Activated naive CD4-positive, alpha-beta T cell treated with anti-CD3 and anti-CD28 coated beads, Interleukin-2, amount 50 U/mL, for 72 hours (primary cell): ENCODE measurements at places on chromosomes 5 and 9. TPM values are rescaled to one million over a fixed set of nuclear protein-coding genes. Genes with fewer than 3 reads are reported as not detected.

GRCh38 chr5:36383942-36384341 is 82.2 kb upstream of the RANBP3L start:
- DNase-seq, result no peak

- no peak for DNase-seq
These were observed 22.7 kb upstream of the QSOX2 start for GRCh38 chr9:136268318-136268717.

- DNase-seq, result no peak
These were observed 616.3 kb upstream of the KLF4 start for GRCh38 chr9:108105885-108106284.

Gene PRKACG
- total RNA-seq, result not detected

DNA sequence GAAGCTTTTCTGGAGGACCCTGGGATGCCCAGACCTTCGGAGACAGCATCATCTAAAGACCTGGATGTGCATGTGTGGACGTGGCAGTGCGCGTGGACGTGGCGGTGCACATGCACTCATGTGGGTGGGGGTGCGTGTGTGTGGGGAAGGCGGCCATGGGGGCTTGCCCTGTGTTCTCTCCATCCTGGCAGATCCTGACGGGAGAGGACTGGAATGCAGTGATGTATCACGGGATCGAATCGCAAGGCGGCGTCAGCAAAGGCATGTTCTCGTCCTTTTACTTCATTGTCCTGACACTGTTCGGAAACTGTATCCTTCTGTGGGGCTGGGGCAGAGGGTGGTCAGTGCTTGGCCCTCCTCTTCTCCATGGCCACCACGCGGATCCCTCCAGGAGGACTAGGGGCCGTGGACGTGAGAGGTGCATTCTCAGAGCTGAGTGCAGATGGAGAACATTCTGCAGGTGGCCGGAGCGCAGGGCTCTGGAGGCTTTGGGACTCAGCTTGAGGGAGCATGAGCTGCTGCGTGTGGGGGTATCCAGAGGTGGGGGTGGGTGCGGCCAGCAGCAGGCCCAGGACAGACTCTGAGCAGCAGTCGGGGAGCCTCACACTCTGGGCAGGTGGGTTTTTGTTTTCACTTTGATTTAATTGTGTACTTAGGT is 129.1 kb downstream of the CACNA1B start:
- no peak for DNase-seq

DNA sequence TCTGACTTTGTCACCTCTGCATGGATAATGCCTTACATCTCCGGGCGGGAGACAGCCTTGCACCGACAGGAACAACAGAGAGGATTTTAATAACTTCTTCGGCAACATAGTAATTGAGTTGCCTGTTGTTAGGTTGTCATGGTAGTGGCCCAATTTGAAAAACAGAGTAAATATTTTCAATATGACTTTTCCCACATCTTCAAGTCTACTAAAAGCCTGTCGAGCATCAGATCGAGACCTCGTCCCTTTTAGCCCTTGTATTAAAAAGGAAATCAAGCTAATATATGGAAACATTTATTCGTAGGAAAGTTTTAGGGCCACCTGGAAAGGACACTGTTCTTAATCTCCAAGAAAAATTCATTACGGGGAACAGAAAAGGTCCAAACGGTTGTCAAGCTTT is 70.8 kb upstream of the FCN2 start:
- no peak for DNase-seq

Gene LRSAM1
- 20.1 TPM for total RNA-seq

Gene GRM6
- not detected for total RNA-seq

GRCh38 chr5:81971111-81971711 is 612 bp upstream of the ATG10 start:
- DNase-seq, result no peak

- DNase-seq, result no peak
These were observed 126.1 kb downstream of the GAS1 start for GRCh38 chr9:86821006-86821845.

Gene CXCL14
- not detected for total RNA-seq

Gene CMBL
- total RNA-seq, result 1.7 TPM

DNA sequence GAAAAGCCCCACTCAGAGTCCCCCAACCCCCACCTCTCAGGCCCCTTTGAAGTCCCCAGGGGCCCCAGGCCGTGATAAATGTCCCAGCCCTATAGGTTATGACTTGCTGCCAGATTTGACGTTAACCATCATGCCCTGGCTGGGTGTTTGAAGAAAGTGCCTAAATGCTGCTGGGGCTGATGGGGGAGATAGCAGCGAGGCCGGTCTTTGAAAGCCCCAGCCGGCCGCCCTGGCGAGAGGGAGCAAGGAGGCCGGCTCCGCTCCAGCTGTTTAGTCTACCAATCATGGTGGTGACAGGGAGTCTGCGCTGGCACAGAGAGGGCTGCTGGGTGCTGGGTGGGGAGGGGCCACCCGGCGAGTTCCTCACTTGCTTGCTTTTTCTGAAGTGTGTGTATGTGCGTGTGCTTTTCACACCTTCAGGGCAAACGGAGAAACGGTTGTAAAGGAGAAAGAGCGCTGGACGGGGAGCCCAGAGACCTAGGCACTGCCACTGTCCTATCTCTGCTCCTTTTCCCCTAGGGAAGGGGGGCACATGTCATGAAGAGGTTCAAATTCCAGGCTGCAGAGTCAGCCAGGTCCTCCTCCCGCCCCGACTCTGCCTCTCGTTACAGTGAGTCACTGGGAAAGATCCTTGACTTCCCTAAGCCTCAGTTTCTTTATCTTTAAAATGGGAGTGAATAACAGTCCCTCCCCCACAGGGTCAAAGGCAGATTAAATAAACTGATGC is 126.1 kb upstream of the HAND1 start:
- no peak for DNase-seq

- no peak for DNase-seq
These were observed 61.8 kb downstream of the NDFIP1 start for GRCh38 chr5:142170254-142170953.

DNA sequence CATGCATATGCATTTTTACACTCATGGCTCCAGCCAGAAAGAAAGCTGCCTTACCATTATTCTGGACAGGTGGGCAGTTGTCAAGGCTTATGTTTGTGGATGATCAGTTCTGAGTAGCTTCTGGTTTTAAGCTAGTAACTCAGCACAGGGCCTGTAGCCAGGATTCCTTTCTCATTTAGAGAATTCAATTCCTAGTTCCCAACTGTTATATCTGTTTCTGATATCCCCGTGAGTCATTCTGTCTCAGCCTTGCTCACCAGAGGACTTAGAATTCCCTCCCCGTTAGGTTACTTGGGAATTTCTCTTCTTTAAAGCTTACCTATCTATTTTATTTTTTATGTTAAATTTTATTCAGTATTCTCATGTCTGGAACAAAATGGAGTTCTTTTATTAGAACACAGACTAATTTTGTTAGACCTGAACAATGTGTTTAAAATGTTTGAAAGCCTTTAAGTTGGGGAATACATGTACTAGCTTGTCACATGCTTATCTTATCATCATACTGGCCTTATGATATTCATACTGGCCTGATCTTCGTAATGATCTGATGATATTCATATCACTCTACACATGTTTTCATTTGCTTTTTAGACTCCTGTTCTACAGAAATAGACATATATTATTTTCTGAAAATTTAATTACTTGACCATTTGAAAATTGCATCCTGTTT is 47.1 kb downstream of the CAST start:
- no peak for DNase-seq

DNA sequence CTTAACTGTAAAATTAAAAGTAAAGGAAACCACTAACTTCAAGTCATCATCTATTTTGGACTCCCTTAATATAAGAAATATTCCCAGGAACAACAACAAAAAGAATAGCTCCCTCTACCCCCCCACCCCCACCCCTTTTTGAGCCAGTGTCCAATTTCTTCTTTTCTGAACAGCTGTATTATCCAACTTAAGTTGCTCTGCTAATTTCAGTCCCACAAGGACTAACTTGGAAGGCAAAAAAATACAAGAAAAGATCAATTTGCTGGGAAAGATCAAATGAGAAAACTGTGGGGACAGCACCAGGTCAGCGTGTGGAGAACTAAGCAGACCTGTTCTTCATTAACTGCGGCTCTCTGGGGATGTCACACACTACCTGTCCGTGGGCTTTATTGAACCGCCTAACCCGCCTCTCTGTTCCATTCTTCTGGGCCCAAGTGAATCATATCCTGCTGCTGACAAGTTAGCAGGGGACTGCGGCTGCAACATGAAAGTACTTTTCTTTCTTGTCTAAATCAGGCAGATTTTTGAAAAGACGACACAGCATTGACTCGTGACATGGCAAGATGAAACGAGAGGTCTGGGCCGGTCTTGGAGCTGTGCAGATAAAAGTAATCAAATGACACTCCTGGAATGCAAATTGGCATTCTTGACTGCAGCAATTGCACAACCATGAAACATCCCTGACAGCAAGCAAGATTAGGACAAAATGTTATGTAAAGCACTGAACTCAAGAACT is 2.7 kb downstream of the BNC2 start:
- DNase-seq, result no peak

GRCh38 chr9:82423700-82424099 is 435.1 kb downstream of the SPATA31D1 start:
- DNase-seq, result no peak

DNA sequence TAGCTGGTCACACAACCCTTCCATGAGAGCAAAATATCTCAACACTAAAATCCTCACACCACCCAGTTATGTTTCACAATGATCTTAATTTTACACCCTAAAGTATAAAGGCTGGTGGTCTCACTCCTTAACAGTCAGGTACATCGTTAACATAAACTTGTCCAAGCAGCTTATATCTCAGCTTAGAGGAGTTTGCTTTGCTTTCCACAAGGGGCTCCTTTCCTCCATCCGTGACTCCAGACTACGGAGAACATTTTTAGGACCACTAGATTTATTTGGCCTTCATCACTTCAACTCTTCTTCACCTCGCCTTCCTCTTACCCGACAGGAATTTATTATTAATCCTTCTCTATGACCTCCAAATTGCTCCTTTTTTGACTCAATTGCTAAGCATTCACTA is 1014.1 kb upstream of the NUDT12 start:
- DNase-seq, result no peak

DNA sequence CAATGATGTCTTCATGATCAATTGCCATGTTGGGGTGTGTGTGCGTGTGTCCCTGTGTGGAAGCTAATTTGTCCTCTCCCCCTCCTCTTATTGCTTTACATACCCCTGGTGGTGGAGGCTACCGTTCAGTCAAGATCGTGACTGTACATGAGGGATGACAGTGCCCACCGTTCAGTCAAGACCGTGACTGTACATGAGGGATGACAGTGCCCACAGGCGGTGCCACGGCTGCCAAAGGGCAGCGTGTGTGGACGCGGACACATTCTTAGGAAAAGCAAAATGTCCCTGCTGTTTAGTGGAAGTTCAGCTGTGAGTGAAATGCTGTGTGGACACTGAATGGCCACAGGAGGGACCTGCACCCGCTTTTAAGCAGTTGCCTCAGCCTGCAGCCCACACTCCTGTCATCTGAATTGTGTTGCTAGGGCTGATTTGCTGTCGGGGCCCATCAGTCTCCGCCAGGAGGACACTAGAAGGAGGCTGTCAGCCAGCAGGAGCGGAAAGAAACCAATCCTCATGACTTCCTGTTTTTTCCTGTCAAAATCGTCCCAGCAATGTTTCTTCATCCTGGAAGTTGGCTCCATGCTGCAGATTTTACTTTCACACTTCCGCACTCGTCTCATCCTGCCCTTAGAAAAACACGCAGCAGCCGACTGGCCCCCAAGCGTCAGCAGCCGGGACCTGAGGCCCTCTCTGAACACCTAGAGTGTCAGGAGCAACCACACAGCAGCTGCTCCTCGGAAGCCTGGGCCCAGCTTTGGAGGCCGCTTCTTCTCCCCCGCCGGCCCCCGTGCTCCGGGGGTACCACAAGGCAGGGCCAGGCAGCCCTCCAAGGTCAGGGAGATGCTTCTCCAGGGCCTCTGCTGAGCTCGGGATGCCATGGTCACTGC is 9.1 kb downstream of the OR2V1 start:
- no peak for DNase-seq

Gene MSMP
- total RNA-seq, result not detected

Gene C5orf15
- 20.6 TPM for total RNA-seq

Gene TTC39B
- total RNA-seq, result 34.2 TPM

GRCh38 chr5:169344629-169345028 is 43.7 kb upstream of the SLIT3 start:
- no peak for DNase-seq

Gene IZUMO3
- not detected for total RNA-seq

Gene ACTBL2
- total RNA-seq, result not detected

- DNase-seq, result no peak
These were observed 2.5 kb downstream of the PHF2 start for GRCh38 chr9:93578844-93579243.

Gene DELE1
- 101 TPM for total RNA-seq

Gene IFT74
- 8.9 TPM for total RNA-seq

Gene PAX5
- total RNA-seq, result 1.8 TPM

DNA sequence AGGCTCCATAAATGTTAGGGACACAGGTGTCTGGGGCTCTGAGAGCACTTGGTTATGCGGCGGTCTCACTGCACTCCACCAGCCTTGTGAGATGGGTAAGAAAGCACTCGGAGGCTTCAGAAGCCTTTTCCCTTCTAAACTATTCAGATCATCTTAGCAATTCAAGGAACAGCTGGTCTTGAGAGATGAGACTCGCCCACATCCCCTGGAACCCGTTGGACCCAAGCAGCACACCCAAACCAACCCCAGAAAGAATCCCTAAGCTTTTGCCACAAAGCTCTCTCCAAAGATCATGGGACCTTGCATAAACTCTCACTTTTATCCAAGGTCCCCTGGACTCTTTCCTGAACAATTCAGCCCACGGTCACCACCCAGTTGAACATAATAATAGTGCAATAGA is 90.2 kb downstream of the RAPGEF1 start:
- no peak for DNase-seq

Gene NREP
- total RNA-seq, result 28.7 TPM

Gene TPM2
- 9.3 TPM for total RNA-seq

GRCh38 chr9:77901771-77902170 is 129.8 kb downstream of the GNAQ start:
- DNase-seq, result no peak

Gene ARHGAP26
- total RNA-seq, result 15.7 TPM

GRCh38 chr9:32350682-32351081 is 33.8 kb upstream of the ACO1 start:
- DNase-seq, result no peak

DNA sequence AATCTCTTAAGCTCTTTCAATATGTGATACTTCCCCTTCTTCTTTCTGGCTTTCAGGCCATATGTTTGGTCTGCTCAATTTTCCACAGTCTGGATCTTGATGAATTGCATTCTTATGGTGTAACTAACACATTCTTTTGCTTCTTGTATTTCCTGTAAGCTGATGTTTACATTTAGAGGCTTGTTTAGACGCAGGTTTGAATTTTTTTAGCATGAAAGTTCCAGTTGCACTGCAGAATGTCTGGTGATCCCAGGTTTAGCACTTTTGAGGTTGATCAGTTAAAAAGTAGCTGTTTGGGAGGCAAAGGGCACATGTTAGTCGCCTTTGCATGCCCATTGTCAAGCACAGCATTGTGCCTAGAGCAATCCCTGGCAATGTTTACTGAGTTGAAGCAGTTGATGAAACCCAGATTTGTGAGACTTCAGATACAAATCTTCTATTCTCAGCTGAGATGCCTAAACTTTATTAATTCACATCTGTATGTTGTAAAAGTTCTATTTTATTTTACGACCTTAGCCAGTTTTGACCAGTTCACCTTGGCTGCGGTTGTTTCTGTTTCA is 59.6 kb upstream of the SPATA31C2 start:
- no peak for DNase-seq
